AG10803 (cell line): ENCODE measurements at places on chromosomes 13 and 19.

GRCh38 chr13:112748947-112749735, 59.3 kb downstream of the ATP11A start:
- peak; percentile 41 for DNase-seq

DNA sequence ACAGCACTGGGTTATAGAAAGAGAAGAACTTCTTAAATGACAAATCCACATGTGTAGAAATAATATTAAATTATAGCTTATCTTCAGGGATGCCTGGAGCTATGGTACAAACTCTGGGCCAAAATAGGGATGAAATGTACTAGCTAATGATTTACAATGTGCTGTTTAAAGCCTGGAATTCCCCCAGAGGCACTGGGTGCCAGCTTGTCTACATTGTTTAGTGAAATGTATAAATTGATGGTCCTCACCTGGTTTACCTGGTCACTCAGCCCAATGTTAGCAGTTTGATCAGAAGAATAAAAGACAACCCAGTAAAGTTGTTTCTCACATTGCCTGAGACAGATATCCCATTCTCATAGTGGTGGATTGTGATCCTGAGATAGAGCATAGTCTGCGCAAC, 597.2 kb downstream of the DIAPH3 start:
- no peak for DNase-seq

DNA sequence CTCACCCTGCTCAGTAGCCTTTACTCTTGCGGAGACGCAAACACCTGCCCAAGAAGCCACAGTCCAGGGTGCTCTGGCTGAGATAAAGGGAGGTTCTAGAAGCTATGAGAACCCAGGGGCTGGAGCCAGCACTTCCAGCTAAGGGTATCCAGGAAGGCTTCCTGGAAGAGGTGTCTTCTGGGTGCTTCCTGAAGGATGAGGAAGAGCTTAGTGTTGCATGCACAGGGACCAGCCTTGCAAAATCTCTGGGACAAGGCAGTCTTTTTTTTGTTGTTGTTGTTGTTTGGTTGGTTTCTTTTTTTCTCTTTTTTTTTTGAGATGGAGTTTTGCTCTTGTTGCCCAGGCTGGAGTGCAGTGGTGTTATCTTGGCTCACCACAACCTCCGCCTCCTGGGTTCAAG, 20.6 kb downstream of the MYBPC2 start:
- DNase-seq, result no peak

DNA sequence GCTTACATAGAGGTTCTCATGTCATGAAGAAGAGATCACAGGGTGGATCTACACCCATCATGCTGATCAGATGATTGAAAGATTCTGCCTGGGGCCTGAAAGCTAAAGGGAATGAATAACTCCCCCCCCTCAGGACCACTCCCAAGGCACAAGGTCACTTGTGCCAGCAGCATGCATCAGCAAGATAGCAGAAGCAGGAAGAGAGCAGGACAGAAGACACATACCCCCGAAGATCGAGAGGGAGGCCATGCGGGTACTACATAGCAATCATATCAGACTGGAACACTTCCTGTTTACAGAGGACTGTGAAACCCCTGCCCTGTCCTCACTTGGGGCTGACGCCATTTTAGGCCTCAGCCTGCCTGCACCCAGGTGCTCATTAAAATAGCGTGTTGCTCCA, 143.2 kb upstream of the EDNRB start:
- no peak for DNase-seq

GRCh38 chr13:60398379-60398891, 1.4 kb downstream of the TDRD3 start:
- DNase-seq, result no peak

DNA sequence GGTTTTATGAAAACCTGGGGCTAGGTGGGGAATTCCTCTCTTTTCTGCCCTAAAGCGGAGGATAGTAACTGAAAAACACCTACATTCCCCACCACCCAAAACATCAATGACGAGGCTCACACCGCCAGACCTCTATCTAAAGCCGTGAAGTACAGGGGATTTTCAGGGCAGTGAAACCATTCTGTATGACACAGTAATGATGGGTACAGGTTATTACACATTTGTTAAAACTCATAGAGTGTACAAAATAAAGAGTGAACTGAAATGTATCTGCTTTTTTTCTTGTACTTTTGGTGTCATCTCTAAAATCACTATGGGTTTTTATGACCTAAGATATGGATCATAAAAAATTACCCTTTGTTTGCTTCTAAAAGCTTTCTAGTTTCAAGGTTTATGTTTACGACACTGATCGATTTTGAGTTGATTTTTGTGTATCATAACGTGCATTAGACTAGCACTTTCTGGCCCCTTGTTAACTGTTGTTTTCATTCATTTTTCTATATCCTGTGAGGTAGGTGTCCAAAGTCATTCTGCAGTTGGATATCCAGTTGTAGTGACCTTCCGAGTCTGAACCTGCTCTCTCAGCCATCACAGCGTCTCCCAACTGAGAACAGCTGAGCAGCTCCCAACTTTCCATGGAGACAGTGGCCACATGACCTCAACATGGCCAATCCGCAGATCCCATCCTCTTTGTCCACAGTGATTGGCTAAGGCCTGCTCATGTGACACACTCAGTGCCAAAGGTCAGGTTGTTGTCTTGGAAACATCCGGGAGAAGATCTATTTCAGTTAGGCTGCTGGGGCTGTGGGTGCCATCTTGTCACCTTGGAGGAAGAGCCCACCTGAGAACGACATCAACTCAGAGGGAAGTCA, 10.3 kb downstream of the MBD3L2B start:
- DNase-seq, result no peak

- no peak for DNase-seq
Measured at GRCh38 chr13:108226184-108226583, 8.0 kb downstream of the ABHD13 start.

DNA sequence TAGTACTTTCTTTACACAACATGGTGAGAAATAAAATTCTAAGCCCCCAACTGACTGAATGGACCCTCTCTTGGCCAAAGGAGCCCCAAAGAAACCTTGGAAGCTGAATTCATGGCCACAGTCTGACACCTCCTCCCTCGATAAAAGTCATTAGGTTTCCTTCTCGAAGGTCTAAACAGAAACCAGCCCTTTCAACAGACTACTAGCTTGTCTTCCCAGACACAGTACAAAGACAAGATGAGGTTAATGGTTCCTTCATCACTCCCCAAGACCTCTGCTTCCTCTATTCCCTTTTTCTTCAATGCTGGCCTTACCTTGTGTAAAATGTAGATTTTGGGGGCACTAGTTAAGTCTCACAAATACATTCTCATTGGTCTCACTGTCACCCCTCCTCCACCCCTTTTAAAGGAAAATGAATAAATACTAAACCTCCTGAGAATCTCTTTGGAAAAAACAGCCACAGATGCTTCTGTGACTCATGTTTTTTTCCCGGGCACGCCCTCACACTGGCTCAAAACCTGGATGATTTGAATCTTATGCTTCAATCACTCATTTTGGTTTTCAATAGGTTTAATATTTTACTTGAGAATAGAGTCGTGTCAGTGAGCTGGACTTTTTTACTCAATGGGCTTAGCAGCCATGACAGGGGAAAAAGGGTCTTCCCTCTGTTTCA, 65.8 kb upstream of the MED4 start:
- DNase-seq, result peak; percentile 35

- no peak for DNase-seq
Measured at GRCh38 chr13:72129117-72129516, 262.1 kb upstream of the DACH1 start.

GRCh38 chr13:51935326-51936171, 73.8 kb downstream of the CCDC70 start:
- DNase-seq, result no peak

- no peak for DNase-seq
Measured at GRCh38 chr13:33081666-33082065, 65.4 kb downstream of the KL start.

DNA sequence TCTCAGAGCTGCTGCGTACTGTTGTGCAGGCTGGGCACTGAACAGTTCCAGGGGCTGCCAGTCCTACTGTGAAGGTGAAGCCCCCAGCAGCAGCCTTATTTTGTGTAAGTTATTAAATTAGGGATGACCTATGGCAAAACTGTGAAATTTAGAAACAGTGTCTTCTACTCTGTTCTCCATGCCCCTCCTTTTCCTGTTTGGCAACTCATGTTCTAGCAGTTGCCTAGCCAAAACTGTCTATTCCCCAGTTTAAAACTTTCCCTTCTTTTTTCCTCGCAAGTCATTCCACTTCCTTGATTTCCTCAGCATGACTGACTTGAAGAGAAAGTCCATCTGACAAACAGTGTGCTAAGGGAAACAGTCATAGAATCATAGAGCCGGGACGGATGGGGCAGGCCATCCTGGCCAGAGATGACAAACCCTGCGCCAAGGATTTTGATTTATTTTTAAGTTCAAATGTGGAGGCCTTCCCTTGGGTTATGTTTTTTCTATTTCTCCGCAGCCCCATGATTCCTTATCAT, 78.1 kb upstream of the OLFM4 start:
- DNase-seq, result no peak

DNA sequence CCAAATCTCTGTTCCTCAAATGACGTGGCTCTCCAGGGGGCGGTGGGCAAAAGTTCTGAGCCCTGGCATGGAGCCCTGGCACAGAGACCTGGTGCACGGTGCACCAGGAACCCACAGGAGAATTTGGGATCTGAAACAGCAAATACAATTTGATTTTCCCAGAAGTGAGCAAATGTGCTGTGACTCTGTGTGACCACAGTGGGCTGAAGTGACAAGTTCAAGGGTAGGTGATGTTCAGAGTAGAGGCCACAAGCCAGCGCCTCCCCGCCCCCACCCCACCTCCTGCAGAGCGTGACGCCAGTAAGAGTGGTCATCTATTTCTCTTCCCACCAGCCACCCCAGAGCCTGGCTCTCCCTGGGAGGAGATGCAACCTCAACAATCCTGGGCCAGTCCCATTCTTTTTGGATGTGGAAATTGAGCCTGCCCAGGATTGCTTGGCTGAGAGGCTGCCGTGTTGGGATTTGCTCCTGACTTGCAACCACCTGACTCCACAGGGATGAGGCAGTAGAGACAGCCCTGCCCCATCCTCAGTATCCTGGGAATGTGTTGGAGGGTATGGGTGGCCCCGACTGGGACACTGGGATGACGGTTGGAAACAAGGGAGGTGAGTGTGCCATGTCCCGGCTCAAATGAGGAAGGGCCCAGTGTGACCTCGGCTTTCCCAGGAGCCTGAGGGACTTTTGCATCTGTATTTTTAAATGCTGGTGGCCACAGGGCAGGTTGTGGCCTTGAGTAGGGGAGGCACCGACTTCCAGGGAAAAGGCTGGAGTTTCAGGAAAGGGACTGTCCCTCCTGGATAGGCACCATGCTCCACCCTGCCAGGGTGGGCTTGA, 11.1 kb upstream of the BCL3 start:
- DNase-seq, result peak; percentile 51

- no peak for DNase-seq
Measured at GRCh38 chr13:111789420-111789819, 277.5 kb upstream of the SOX1 start.

GRCh38 chr13:50548586-50548985, 294.9 kb downstream of the DLEU7 start:
- DNase-seq, result no peak

GRCh38 chr19:56622374-56622773, 20.6 kb upstream of the SMIM17 start:
- no peak for DNase-seq

DNA sequence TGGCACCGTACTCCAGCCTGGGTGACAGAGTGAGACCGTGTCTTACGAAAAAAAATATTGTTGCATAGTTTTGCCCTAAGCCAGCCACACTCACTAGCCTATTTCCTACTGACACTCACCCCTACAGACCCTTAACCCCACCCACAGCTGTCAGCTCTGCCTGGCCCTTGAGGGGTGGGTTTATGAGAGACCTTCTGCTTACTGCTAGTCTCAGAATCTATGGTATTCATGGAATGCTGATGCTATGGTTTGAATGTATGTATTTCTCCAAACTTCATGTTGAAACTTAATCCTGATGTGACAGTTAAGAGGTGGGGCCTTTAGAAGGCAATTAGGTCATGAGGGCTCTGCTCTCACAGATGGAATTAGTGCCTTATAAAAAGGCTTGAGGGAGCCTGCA, 79.2 kb upstream of the LRCH1 start:
- no peak for DNase-seq

GRCh38 chr13:26678796-26679195, 81.8 kb downstream of the GPR12 start:
- no peak for DNase-seq

GRCh38 chr13:42649141-42649540, 75.2 kb downstream of the TNFSF11 start:
- DNase-seq, result no peak

DNA sequence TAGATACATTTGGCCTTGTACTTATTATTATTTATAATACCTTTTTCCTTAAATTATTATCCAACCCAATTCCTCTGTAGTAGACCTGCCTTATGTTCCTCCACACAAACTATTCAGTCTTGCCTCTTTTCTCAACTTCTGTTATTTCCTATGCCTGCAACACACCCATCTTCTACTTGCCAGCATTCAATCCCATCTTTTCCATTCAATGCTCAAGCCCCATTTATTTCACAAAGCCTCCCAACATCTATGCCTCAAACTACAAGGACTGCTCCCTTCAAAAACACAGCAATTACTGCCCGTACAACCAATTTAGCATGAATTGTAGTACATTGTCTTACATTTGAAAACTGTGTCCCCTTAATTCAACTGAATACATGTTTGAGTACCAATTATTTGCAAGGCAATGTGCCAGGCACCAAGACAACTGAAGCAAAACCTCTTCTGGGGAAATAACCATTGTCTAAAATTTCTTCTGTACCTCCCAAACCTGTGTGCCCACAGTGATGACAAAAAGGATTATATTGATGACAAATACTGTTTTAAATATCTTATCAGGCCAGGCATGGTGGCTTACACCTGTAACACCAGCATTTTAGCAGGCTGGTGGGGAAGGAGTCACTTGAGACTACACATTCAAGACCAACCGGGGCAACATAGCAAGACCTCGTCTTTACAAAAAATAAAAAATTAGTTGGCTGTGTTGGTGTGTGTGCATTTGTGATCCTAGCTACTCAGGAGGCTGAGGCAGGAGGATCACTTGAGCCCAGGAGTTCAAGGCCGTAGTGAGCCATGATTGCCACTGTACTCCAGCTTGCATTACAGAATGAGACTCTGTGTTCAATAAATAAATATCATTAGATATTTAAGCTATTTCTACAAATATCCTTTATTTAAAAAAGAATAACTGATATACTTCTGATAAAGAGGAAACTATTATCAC, 35.1 kb downstream of the ELF1 start:
- DNase-seq, result no peak

- DNase-seq, result no peak
Measured at GRCh38 chr13:108983273-108983672, 353.9 kb downstream of the MYO16 start.

DNA sequence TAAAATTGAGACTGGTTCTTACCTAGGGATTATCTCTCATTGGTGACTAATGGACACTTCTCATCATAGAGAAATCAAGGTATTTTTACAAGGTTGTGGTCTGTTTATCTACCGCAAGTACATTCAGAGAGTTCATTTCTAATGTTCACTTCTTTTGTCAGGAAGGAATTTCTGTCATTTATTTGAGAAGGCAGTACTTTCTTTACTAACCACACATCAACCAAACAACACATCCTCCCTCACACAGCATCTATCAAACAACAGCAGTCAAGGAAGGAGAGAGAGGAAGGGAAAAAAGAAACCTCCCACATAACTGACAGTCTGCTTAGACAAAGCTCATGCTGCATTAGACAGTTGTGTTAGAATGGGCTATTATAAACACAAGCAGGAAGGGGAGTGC, 182.3 kb upstream of the KLF12 start:
- no peak for DNase-seq
